AG10803 (cell line): ENCODE measurements at places on chromosomes 12 and 14.

- DNase-seq = peak; percentile 41
These were observed 170.2 kb downstream of the BCAT1 start for GRCh38 chr12:24778486-24779304.

GRCh38 chr14:53055003-53055402 is 98.1 kb downstream of the DDHD1 start:
- peak; percentile 64 for DNase-seq

DNA sequence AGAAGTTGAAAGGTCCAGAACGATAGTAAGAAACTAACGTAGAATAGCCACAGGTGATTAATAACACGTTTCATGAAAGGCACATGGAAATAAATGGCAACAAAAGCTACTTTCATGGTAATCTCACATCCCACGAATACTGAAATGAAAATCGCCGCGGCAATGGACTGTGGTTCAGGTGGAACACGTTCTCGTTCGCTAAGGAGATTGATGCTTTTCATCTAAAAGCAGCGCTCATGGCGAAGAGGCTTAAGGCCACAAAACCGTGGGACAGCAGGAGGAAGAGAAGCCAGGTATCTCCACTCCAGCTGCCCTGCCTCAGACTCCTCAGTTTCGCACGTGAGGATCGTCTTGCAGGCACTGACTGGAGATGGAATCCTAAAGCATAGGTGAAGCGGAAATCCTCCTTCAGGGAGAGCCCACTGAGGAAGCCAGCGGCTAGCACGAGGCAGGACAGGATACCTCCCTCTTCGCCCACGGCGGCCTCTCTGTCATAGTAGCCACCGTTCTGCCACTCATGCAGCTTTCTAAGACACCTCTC is 696 bp upstream of the GPHN start:
- DNase-seq = no peak

DNA sequence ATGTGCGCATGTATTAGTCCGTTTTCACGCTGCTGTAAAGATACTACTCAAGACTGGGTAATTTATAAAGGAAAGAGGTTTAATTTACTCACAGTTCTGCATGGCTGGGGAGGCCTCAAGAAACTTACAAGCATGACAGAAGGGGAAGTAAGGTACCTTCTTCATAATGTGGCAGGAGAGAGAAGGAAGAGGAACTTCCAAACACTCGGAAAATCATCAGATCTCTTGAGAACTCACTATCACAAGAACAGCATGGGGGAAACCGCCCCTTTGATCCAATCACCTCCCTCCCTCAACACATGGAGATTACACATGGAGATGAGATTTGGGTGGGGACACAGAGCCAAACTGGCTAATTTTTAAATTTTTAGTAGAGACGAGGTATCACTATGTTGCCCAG is 41.8 kb upstream of the SNX6 start:
- no peak for DNase-seq

- no peak for DNase-seq
These were observed 421.2 kb downstream of the SOX5 start for GRCh38 chr12:23528316-23528715.

DNA sequence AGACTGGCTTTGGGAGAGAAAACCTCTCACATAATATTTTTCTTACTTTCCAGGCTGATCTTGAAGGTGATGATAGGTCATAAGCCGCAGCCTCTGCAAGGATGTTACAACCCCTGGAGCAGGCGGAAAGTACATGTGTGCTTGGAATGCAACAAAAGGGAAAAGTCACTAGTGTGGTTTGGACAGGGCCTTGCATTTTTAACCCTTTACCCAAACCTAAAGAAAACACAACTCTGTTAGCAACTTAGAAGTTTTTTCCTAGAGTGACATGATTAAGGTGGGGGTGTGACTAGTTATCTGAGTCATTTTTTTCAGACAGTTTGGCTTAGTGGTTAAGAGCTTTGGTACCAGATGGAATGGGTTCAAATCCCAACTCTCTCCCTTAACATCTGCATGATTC is 97.0 kb downstream of the TMEM30B start:
- DNase-seq = peak; percentile 98

- DNase-seq = no peak
These were observed 92.5 kb downstream of the STAB2 start for GRCh38 chr12:103679421-103680170.

DNA sequence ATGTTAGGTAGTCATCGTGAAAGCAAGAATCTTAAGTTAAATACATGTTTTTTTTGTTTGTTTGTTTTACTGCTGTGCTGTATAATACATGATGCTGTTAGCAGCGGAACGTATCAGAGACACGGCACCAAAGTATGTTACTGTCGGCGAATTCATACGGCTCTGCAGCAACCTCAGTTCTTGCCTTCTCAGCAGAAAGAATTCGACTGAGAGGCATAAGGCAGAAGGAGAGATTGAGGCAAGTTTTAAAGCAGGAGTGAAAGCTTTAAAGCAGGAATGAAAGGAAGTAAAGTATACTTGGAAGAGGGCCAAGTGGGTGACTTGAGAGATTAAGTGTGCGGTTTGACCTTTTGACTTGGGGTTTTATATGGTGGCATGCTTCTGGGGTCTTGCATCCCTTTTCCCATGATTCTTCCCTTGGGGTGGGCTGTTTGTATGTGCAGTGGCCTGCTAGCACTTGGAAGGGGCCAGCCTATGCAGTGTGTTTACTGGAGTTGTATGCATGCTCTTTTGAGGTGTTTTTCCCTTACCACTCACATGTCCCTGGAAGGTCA is 23.7 kb downstream of the LEMD3 start:
- no peak for DNase-seq

GRCh38 chr12:51948066-51948465 is 3.4 kb upstream of the ACVR1B start:
- no peak for DNase-seq
